ENCODE measurements at places on chromosomes 13 and 19.

- DNase-seq, result no peak
These were observed 27.0 kb upstream of the MIER2 start for GRCh38 chr19:371501-372168.

DNA sequence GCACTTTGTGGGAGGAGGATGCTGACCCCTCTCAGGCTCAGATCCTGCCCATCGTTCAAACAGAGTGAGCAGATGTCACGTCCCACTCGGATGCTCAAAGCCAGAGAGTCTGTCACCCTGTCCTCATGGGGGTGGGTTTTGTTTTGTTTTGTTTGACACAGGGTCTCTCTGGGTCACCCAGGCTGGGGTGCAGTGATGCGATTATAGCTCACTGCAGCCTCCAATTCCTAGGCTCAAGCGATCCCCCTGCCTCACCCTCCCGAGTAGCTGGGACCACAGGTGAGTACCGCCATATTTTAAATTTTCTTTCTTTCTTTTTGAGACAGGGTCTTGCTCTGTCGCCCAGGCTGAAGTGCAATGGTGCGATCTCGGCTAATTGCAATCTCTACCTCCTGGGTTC is 4.0 kb downstream of the ADGRE2 start:
- DNase-seq, result no peak

- DNase-seq, result no peak
These were observed at the start of gene PLVAP for GRCh38 chr19:17376935-17377600. PLVAP (minus strand) TSS chr19:17377342; CDS start chr19:17377288, 54 bp downstream.

DNA sequence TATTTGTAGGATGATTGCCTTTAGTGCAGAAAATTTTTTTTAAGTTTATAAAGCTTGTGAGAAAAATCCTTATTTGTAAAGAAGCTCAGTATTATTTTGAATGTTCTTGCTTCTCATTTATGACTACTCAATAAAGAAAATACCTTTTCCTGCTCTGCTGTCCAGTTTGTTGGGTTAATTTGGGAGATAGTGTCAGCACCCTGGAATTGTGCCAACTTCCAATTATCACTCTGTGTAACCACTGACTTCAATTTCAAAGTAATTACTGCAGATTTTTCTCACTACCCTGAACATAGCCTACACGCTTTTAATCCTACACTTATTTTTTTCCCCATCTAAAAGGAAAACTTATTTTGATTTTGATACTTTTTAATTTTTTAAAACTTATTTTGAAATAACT is 93.1 kb downstream of the GGACT start:
- no peak for DNase-seq

DNA sequence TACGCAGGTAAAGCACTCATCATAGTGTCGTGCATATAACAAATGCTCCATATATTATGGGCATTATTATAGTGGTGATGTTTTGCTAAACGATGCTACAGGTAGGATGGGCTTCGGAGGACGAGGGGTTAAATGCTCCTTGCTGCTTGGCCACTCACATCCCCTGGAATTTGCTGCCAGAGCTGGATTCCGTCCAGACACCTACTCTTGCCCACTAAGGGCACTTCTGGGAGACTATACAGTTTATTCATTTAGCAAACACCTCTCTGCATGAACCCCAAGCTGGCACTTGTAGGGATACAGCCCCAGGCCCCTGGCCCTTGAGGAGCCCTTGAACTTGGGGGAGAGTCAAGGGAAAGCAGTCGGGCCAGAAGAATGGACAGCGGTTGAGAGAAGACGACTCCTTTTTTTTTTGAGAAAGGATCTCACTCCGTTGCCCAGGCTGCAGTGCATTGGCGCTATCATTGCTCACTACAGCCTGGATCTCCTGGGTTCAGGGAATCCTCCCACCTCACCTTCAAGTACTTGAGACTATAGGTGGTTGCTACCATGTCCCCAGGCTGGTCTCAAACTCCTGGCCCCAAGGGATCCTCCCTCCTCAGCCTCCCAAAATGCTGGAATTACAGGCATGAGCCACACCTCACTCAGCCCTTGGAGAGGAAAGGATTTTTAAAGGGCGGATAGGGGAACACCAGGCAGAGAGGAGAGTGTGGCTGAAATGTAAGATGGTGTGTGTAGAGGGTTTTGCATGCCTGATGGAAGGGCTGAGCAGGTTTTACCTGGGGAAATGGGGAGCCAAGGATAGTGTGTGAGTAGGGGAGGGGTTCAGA is 1.1 kb upstream of the MRPL34 start:
- DNase-seq, result no peak

DNA sequence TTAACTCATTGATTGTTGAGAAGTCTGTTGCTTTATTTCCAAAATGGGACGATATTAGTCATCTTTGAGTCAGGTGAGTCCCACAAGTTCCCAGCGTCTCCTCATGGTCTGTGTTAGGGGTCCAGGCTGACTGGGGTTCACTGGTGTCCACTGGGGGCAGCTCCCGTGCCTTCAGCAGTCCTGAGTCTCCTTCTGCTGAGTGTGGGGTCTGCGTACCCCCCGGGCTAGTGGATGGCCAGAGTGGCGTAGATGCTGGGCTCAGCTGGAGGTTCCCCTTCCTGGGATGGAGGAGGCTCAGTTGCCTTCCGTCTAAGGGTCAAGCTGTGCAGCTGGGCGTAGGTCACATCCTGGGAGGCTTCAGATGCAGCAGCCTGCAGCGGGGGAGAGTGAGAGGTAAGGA is 5.9 kb downstream of the LILRB3 start:
- DNase-seq, result no peak

GRCh38 chr13:23500849-23501248 is 67.3 kb upstream of the SACS start:
- peak; percentile 98 for DNase-seq

DNA sequence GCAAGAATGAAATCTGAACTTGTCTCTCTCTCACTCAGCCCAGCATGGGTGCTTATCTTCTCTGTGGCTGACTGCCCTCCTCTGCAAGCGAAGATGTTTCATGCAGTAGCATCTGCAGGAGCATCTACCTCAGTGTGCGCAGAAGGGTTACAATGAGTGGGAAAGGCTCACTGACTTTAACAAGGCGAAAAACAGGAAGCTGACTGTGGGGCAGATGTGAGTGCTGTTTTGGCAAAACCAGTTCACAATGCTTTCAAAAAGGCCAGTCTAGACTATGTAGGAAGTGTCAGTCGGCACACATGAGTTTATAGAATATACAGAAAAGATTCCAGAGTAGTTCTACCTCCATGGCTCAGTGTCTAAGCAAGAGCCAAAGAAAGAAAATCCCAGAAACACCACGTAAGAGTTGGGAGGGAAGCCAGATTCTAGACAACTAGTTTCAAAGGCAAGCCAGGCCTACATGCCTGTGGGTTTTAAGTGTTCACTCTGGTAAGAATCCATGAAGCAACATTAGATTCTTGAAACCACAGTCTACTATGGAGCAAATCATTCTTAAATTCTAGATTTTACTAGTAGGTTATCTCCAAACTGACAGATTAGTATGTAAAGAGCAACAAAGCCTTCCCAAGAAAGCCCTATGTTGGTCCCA is 124.5 kb downstream of the ABCC4 start:
- no peak for DNase-seq

GRCh38 chr19:17648786-17649185 is 39.4 kb downstream of the UNC13A start:
- no peak for DNase-seq

GRCh38 chr19:15448044-15448777 is 1.5 kb downstream of the WIZ start:
- no peak for DNase-seq

DNA sequence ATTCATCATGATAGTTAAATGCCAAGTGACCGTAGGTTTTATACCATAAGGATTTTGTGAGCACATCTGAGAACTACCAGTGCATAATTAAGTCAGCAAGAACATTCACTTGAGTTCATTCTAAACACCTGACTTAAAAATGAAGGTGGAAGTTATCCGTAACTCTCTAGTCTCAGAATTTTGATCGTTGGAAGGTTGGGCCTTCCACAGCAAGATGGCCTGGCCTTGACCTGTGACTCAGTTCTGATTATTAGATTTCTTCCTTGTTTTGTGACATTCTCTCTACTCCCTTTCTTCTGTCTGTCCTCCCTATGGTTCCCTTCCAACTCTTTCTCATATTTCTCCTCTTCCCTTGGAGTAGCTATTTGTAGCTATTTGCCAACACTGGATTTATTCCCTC is 20.0 kb upstream of the WDFY2 start:
- DNase-seq, result no peak

DNA sequence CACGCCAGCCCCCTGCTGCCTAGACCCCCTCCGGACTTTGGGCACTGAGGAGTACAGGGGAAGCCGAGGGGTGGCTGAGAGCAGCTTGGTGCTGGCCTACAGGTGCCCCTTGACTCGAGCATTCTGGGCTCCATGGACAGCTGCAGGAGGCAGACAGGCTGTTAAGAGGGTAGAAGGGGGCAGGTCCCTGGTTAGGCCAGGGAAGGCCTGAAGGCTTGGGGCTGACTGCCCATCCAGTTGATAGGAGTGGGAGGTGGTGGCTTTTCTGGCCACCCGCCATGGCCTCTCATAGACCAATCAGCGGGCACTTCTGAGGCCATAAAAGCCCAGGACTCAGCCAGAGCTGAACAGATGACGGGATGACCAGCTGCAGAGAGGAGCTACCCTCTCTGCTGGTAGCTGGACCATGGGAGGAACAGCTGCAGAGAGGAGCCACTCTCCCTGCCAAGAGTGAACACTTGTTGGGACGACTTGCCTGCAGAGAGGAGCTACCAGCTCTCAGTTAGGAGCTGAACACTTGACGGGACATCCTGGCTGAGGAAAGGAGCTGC is 10.7 kb upstream of the SUPT20H start:
- DNase-seq, result no peak

DNA sequence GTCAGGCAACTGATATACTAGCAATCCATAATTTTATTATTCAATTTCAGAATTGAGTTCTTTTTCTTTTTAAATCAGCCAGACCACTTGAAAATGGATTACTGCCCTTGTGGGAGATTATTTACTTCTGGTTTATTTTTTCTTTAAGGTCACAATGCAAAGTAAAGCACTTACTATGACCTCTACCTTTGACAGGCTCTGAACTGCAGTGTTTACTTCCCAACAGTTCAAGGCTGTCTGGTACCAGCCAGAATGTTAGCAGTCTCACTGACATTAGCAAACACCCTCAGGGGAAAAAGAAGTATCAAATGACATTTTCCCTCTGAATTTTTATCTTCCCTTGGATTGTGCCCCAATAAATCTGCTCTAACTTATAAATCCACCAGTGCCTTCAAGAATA is 57.5 kb downstream of the RAP2A start:
- DNase-seq, result no peak

DNA sequence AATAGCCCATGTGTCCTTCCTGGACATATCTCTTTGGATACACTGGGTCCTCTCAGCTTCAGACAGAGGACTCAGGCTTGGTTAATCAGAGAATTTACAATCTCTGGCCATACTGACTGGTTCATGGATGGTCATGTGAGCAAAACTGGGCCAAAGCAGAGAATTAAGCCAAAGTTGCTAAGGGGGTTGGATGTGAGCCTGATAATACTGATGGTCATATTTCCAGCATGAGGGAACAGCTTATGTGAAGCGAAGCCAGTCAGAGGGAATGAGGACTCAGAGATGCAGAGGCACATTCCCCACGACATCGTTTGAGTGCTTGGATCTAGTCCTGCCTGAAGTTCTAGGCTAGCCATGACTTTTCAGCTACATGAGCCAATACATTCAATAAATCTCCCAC is 22.0 kb upstream of the LRRC4B start:
- no peak for DNase-seq

DNA sequence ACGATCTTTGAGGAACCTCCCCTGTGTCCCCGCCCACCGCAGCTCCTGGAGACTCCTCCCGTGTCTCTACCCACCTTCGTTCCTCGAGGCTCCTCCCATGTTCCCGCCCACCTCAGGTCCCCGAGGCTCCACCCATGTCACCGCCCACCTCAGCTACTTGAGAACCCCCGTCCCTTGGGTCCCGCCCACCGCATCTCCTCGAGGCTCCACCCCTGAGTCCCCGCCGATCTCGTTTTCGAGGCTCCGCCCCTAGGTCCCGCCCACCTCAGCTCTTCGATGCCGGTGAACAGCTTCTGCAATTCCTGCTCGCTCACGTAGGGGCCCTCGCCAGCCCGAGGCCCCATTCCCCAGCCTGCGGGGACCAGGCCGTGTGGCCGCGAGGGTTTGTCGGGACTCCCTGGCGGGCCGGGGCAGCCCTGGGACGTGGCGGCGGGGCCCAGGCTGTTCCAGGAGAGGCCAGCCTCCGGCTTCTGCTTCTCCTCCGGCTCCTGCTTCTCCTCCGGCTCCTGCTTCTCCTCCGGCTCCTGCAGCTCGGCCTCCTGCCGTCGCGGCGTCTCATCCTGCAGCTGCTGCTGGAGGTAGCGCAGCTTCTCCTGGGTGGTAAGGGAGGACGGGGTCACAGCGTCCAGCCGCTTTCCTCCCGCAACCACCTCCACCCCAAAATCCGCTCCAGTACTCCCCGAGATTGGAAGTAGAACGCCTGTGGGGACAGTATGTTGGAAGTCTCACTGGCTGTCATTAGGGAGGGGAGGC is 16.7 kb downstream of the TSKS start:
- DNase-seq, result peak; percentile 57

DNA sequence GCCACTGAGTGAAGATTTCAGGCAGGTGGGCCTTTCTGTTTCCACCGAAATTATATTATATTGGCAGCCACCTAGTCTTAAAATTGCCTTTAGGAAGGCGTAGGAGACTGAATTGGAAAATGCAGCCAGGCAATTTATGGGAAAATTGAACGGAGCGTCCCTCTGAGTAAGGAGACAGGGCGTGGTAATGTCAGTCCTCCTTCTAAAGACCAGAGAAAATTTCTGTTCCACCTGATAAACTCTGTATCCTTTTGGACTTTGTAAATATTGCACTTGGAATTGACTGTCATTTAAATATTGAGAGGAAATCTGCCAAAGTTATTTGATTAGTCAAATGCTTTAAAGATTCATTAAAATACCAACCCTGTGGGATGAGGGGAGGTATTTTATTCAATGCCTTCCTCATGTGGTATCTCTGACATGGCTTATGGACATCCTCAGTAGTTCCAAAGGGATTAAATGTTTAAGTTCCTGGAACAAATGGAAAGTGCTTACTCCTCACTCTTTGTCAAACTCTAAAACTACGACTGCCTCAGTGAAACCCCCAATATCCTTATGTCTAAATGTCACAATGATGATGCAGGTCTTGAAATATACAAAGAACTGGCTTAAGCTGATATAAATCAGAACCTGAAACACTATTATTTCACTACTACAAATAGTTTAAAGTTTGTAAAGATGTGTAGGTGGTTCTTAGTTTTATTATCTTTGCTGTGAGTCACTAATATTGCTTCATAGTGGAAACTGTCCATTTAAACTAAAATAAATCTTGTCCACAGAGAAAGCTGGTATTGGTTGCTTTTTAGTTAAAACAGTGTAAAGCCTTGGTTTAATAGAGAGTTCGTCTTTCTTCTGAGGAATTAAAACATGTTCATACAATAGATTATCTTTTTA is 203.2 kb downstream of the FGF14 start:
- no peak for DNase-seq
